ENCODE measurements at places on chromosomes 7 and 10. TPM values are rescaled to one million over a fixed set of nuclear protein-coding genes. Genes with fewer than 3 reads are reported as not detected.

- DNase-seq, result no peak
Measured at GRCh38 chr7:93138576-93138975, 9.6 kb downstream of the SAMD9L start.

GRCh38 chr7:93757426-93757825, 133.1 kb downstream of the TFPI2 start:
- no peak for DNase-seq

DNA sequence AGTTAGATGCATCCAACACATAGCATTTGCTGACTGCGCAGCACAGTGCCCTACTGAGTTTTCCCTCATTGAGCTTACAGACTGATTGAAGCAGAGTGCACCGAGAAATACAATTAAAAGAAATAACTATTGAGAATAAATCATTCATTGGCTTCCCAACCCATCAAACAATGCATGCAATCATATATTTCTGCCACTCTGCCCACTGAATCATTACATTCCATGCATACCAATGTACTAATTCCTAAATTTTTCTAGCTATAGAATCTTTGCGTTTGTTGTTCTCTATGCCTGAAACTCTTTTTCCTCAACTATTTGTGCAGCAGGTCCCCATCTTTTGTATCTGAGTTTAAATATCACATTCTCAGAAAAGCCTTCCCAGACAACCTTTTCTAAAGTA, 783.8 kb downstream of the SORCS1 start:
- DNase-seq, result no peak

GRCh38 chr10:35132727-35133126, 6.1 kb downstream of the CREM start:
- DNase-seq, result no peak

- no peak for DNase-seq
Measured at GRCh38 chr10:50931948-50932431, 46.6 kb upstream of the A1CF start.

DNA sequence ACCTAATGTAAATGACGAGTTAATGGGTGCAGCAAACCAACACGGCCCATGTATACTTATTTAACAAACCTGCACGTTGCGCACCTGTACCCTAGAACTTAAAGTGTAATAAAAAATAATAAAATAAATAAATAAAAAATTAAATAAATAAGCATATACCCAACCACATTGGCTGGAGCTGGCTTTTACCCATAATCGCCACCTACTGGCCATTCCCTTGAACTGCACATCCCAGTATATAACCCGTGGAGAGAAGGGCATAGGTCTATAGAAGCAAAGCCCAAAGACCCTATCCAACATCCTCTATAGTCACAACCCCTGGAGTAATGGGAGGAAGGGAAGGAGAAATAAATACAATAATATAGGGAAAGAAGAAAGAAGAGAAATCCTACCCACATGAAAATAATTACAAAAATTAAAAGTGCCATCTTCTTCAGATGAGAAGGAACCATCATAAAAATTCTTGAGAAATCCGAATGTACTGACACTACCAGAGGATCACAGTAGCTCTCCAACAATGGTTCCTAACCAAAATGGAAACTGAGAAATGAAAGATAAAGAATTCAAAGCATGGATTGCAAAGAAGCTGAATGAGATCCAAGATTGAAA, 65.6 kb downstream of the TWIST1 start:
- no peak for DNase-seq

DNA sequence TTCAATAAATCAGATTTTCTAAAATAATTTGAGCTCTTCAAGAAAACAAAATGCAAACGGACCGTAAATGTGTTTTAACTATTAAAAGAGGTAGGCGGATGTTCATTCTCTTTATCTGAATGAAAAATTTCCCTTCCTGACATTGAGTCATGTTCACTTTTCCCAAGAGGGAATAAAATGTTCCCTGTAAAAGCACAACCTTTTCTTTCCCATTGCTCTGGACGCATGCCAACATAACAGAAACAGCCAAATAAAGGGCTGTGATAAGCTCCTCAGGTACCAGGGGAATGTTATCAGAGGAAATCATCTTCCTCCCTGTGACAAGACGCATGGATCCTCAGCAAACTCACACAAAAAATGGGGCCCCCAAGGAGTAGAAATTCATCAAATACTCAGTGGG, 251.8 kb downstream of the MTERF1 start:
- no peak for DNase-seq

DNA sequence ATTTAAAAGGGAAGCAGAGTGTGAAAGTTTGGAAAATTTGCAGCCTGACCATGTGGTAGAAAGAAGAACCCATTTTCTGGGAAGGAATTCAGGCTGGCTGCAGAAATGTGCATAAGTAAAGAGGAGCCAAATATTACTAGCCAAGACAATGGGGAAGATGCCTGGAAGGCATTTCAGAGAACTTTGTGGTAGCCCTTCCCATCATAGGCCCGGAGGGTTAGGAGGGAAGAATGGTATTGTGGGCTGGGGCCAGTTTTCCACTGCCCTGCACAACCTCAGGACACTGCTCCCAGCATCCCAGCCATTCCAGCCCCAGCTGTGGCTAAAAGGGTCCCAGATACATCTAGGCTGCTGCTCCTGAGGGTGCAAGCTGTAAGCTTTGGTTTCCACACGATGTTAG, 278.5 kb upstream of the BMPER start:
- DNase-seq, result no peak

DNA sequence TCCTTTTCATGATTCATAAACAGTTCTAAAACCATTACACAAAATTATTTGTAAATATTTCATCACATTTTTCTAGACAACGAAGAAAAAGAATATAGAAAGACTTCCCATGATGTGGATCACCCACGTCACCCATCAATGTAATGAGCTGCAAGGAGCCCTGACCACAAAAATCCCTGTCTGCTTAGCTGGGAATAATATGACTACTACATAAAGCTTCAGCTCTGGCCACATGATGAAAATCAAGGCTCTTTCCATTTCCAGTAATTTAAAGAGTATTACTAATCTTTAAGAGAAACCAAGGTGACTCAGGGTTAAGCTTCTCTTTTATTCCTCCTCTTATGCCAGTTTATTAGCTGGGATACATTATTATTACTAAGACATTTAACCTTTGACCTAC, 180.8 kb upstream of the CACNA2D1 start:
- DNase-seq, result no peak

DNA sequence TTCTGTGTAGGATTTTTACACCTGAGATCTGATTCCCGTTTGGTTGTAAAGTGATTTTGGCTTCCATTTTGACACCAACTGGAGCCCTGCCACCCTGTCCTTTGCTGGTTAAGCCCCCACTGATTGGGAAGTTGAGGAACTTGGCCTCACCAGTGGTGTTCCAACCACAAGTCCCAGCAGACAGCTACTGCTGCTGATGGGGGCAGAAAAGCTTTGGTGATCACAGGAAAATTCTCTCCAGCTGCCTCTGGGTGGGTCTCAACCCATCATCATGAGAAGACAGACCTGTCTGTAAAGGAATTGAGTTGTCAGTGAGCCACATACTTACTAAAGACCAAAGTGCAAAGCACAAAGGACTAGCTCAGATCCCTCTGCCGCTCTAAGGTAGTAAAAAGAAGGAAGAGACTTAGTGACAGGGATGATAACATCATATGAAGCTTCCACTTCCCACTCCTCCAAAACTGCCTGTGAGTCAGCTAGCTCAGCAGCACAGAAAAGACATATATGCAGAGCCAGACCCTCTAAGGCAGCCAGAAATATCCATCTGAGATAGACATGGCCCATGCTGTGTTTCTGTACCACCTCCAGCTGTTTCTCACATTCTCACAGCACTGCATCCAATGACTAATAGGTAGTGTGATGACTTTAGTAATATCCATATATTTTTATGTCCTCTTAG, 22.4 kb upstream of the LRRC17 start:
- DNase-seq, result no peak

- DNase-seq, result no peak
Measured at GRCh38 chr7:82599895-82600294, 156.3 kb upstream of the CACNA2D1 start.

LSM8 gene
- 63.9 TPM for total RNA-seq

KCNMA1 gene
- total RNA-seq, result not detected

Data from naive thymus-derived CD8-positive, alpha-beta T cell (primary cell).